ENCODE measurements at places on chromosomes 16 and 17.

- peak; percentile 39 for DNase-seq
Measured at GRCh38 chr16:2019518-2019920, at the start of gene NPW. NPW (plus strand) TSS chr16:2019785.

DNA sequence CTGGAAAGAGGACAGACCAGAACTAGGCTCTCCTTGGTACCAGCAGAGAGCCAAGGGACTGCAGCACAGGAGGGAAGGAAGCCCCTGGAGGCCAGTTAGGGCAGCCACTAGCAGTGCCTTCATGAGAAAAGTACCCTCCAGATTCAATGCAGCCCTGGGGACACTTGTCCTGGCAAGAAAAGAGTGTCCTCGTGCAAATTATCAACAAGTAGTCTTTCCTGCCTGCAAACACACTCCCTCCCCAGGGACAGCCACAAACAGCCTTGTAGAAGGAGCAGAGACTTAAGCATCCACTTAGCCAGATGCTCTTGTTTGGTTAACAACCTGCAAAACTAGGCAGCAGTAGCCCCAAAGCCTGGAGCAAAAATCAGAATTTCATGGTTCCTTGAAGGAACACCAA is 24.3 kb downstream of the CENPV start:
- peak; percentile 60 for DNase-seq

DNA sequence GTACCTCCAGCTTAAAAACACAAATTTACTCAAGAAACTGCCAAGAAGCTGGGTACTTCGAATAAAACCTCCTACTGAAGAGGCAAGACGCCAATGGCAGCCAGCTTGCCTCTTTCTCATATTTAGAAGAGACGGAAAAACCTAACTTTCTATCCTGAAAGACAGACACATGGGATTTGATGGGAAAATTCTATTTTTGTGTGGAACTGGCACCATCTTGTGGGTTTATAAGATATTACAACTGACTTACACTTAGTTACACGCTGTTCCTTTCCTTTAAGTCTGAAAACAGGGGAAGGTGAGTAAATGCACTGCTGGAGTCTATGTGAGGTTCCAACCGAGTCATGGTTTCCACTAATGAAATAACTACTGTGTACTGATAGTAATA is 10.3 kb downstream of the ZNF18 start:
- no peak for DNase-seq

GRCh38 chr17:31570951-31571892 is 179.7 kb downstream of the RAB11FIP4 start:
- DNase-seq = no peak

DNA sequence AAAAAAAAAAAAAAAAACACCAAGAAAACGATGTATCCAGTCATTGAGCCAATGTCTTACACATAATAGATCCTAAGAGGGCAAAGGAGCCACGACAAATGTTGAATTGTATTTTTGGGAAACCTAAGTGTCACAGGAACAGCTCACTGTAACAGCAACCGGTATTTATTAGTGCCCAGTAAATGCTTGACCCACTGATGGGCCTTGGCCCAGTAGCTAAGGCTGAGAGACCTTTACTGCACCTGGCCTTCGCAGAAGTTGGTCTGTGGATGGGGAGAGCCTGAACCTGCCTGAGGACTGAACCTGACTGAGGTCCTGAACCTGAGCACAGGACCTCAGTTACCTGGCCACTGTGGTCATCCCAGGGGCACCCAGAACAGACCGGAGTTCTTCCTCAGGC is 65.0 kb upstream of the TBX2 start:
- DNase-seq = no peak

DNA sequence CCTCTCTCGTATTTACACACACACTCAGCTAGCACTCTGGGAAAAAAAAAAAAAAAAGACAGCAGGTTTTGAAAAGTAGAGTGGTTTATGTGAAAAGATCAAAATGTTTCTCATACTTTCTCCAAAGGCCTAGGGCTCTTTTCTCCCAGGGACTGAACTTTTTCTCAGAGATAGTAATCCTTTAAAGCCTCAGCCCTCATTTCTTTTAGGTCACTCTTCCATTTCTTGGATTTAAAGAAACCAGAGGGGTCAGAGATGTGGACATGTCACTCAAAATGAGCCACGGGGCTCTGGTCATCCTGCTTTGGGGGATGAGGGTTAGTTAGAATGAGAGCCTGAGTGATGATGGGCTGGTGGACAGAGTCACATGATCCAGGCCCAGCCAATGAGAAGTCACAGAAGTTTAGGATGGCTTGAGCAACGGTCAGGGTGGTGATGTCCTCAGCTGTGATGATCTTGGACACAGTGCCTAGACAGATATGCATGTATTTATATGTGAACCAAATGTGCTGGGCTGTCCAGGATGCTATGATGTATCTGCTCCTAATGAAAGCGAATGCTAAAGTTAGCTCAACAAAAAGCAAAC is 33.7 kb upstream of the AXIN2 start:
- DNase-seq = no peak

DNA sequence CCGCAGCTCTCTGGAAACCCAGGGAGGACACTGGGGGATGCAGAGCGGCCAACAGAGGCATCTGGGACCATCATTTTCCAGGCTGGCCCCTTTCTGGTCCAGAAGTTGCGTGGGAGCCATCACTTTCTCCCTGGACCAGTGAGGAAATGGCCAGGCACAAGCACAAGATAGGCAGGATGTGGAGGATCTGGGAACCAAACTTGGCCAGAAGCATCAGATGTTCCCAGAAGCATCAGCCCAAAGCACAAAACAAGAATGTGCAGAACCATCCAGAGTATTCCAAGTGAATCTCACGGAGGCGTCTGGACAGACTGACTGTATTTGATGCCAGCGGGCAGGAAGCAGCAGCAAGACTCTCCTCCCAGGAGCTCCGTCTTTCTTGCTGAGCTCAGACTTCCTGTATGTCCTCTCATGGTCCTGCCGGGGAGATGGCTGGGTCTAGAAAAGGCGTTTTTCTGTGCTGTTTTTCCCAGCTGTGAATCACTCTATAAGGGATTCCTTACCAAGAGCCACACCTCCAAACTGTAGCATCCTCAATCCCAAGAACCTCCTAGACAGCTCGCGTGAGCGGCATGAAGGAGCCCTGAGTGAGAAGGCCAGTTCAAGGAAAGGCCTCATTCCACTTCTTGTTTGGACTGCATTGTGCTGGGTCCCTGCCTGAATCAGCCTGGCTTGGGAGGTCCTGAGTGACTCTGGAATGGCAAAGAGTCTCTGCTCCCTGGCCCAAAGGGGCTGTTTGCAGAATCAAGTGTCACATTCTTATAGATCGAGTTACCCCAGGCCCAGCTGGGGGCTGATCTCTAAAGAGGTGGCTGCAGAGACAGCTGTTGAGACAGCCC is 49.5 kb upstream of the MTSS2 start:
- DNase-seq = no peak

DNA sequence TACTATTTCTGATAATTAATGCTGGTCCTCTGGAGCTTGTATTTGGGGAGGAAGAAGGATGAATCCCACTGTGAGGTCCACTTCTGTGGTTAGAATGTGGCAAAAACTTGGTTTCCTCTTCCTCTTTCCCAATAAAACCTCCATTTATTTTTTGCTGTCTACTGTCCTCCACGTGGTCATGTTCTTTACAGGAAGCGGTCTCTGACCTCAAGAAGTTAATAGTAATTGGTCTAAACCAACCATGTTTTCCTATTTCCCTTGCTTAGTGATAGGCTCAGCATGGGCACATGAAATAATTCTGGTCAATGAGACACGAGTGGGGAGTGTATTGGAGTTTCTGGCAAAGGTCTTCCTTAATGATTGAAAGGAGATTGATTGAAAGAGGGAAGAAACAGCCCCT is 33.9 kb downstream of the CHP2 start:
- no peak for DNase-seq

GRCh38 chr17:78014646-78015045 is 56.1 kb downstream of the TNRC6C start:
- DNase-seq = peak; percentile 54

DNA sequence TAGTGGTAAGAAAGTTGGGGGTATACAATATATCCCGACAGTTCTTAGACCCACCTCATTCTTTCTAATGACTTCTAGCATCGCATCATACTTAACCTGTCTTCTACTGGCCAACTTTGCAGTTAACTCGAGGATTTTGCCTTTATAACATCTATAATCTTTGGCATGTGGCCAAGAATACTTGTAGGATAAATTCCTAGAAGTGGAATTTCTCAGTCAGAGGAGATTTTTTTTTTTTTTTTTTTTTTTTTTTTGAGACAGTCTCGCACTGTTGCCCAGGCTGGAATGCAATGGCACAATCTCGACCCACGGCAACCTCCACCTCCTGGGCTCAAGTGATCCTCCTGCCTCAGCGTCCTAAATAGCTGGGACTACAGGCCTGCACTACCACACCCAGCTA is 253.5 kb downstream of the MRTFB start:
- no peak for DNase-seq

DNA sequence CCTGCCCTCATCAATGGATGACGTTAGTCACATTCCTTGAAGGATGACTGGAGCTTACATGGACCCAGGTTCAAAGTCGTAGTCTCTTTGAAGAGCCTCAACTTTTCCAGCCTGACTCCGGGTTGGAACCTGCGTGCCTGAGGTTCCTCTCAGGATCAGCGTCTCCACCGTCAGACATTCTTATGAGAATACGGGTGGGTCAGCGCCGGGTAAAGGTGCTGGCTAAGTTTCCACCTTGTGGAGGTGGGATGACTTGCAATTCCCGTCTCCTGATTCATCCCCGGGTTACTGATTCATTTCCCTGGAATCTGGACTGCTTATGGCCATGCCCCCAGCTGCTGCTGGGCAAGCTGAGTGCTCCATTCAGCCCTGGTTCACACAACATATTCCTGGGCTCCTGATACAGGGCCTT is 38.9 kb upstream of the CMIP start:
- no peak for DNase-seq

DNA sequence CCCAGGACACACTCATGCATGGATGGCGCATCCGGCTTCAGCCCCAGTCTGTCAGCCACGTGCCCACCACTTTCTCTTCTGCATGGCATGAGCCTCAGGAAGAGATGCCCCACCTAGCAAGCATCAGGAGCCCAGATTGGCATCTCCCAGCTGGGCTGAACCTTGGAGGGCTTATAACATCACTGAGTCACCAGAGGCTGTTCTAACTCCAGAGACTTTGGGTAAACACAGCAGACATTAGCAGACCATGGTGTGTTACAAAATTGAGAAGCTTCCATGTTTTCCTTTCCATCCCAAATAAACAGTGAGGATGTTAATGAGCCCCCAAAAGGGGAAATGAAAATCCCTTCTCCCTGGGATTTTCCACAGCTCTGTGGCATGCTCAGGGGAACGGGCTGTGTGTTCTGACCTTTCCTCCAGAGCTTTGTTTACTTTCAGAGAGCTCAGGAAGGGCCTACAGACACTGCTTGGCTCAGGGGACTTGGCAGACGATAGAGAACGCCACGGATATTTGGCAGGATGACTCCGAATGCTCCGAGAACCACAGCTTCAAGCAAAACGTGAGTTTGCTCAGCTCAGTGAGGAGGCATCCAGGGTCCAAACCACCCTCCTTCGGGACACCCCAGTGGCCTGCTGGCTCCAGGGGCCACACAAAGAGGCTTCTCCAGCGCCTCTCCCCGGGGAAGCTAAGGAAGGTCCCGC is 16.5 kb downstream of the GLP2R start:
- no peak for DNase-seq
